H9 (cell line): ENCODE measurements at places on chromosomes 1 and 21.

GRCh38 chr1:234466945-234467344 is 12.0 kb downstream of the TARBP1 start:
- no peak for DNase-seq

- DNase-seq = no peak
These were observed 59.7 kb downstream of the MYOM3 start for GRCh38 chr1:24052220-24052619.

GRCh38 chr1:172460887-172461315 is 17.0 kb upstream of the PIGC start:
- DNase-seq = no peak

DNA sequence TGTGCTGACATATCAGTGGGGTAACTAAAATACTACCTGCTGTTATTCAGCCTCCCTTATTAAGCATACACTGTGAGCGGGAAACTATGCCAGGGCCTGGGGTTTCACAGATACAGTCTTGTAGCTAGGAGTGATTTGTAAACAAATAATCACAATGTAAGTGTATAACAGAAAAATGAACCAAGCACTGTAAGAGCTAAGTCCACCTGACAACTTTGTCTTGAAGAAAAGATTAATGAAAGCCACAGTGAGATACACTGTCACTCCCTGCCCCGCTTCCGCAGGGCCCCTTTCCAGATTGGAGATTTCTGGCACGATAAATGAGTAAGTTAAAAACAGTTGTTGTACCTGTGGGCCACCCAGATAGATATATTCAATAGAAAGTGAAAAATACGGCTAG is 4.8 kb downstream of the RCAN3 start:
- DNase-seq = no peak
